ENCODE measurements at places on chromosomes 16 and 17.
A peak's percentile ranks its signal among the peaks of the same experiment; 100 is the strongest.

DNA sequence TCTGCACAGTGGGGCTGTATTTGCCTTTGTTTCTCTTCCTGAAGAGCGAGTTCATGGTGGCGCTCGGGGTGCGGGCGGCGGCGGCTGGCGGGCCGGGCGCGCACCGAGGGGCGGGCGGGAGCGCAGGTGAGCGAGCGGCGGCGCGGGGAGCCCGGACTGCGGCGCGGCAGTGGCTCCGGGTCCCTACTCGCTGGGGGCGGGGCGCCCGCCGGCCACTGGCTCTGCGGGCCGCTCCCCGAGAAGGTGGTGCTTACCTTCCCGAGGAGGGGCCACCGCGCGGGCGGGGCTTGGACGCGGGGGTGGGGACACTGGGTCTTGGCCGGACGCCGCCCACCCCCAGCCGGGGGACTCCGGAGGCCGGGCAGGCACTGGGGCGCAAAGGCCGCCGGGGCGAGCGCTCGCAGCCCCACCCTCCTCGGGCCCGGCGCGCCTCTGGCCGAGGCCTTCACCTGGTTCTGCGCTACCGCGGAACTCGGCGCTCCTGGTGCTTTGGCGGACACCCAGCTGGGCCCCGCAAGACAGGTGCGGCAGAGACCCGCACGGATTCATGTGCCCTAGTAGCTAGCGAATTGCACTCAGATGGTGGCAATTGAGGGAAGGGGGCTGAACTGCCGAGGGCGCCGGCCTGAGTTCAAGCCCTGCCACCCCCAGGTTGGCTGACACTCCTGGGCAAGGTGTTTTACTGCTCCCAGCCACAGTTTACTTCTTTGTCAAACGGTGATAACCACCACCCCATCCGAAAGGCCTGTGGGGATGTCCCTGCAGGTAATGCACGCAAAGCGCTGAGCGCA is at the start of gene PPL:
PPL (minus strand) TSS at position 158 of the 791 bp plus-strand sequence; CDS start at position 55, 103 bp downstream.
- DNase-seq, result peak; percentile 78

- peak; percentile 47 for DNase-seq
Measured at GRCh38 chr17:27654654-27655524, 23.9 kb downstream of the LGALS9 start.

DNA sequence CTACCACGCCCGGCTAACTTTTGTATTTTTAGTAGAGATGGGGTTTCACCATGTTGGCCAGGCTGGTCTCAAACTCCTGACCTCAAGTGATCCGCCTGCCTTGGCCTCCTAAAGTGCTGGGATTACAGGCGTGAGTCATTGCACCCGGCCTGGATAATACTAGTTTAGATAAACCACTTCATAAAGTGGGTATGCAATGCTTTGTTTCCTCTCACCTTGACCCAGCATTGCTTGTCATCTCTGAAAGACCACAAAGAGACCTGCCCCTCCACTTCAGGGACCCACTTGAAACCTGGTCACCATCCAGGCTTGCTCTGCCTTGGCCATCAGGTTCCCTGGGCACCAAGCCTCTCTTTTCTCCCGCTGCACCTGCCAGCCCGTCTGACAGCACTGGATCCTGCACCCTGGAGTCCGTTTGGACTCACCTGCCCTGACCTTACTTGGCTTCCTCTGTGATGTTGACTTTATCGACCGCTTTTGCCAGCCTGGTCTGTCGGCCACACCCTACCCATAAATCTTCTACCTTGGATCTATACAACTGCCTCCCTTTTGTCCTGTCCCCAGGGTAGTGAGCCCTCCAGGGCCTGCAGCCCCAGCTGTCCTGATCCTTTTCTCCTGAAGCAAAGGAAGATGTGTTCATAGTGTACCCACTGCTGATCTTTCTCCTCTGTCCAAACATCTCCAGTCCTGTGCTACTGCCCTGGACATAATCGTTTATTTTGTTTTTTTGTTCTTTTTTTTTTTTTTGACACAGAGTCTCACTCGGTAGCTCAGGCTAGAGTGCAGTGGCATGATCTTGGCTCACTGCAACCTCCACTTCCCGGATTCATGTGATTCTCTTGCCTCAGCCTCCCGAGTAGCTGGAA is 12.7 kb upstream of the ZG16 start:
- no peak for DNase-seq

- DNase-seq, result peak; percentile 52
Measured at GRCh38 chr16:85005285-85006069, 5.9 kb downstream of the ZDHHC7 start.

GRCh38 chr17:41588126-41588810 is 1.6 kb upstream of the KRT14 start:
- DNase-seq, result peak; percentile 69

- peak; percentile 43 for DNase-seq
Measured at GRCh38 chr17:73003487-73003886, 89.0 kb downstream of the SLC39A11 start.

GRCh38 chr17:5282642-5283217 is 646 bp downstream of the RABEP1 start:
- peak; percentile 27 for DNase-seq

DNA sequence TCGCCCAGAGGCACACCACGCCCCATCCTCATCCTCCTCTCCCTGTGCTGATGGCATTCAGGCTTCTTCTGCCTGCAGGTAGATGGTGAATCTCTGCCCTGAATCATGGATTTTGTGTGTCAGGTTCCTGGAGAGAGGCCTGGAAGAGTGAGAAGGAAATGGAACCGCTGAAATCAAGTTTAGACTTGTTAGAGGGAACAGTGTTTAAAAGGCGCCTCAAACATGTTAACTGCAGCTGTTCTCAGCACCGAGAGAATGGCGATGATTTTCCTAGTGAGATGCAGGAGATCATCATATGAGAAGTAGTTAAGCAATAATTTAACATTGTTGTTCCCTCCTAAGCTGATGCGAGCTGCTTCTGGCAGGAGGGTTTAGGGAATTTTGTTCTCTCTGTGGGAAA is 744.4 kb upstream of the EEF2KMT start:
- DNase-seq, result peak; percentile 82

- DNase-seq, result peak; percentile 68
Measured at GRCh38 chr17:82592767-82593589, 55.3 kb downstream of the WDR45B start.

- no peak for DNase-seq
Measured at GRCh38 chr17:68567035-68567434, 34.1 kb downstream of the FAM20A start.

DNA sequence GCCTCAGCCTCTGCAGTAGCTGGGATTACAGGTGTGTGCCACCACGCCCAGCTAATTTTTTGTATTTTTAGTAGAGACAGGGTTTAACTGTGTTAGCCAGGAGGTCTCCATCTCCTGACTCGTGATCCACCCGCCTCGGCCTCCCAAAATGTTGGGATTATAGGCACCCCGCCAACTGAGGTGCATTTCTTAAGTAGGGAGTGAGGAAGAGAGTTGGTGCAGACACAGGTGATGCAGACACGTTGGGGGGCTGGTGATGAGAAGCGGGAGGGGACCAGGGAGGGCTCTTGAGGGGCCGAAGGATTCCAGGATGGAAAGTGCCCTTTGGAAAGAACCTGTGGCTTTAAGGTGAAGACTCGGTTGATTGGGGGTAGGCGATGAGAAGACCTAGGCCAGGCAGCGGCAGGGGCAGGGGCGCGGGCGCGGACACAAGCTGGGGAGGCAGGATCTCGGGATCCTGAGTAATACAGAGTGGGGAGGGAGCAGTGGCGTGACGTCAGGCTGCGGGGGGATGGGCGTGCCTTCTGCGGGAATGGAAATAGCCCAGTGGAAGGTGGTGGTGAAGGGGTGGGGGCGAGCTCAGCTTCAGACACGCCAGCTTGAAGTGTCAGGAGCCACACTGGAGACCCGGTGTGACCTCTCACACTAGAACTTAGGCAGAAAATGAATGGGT is 2.5 kb upstream of the ATP6V0C start:
- no peak for DNase-seq

DNA sequence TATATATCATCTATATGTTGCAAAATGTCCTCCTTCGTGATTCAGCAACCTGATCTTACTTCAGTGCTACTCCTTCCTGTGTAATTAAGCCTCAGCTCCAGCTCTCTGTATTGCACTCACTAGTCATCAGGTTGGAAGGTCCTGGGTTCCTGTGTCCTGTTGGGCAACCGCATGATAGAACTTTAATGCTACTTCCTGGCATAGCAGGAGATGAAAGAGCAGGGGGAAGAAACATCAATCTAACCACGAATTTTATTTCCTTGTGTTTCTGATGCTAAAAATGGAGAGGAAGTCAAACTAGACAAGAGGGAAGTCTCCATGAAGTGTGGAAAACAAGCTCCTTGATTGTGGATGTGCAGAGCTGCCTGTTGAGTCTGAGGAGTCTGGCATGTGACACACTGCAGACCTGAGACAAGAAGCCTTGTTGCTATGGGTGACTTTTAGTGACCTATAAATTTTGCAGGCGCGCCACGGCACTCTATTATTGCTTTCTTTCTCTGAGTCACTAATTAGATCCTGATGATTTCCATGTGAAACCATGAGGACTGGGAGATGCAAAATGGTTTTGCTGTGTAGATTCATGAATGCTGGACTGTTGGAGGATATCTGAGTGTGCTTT is 25.6 kb downstream of the IGSF6 start:
- DNase-seq, result peak; percentile 68

- peak; percentile 76 for DNase-seq
Measured at GRCh38 chr16:55297062-55297909, 26.7 kb upstream of the IRX6 start.

GRCh38 chr16:88065747-88066142 is 114.5 kb downstream of the BANP start:
- DNase-seq, result no peak

DNA sequence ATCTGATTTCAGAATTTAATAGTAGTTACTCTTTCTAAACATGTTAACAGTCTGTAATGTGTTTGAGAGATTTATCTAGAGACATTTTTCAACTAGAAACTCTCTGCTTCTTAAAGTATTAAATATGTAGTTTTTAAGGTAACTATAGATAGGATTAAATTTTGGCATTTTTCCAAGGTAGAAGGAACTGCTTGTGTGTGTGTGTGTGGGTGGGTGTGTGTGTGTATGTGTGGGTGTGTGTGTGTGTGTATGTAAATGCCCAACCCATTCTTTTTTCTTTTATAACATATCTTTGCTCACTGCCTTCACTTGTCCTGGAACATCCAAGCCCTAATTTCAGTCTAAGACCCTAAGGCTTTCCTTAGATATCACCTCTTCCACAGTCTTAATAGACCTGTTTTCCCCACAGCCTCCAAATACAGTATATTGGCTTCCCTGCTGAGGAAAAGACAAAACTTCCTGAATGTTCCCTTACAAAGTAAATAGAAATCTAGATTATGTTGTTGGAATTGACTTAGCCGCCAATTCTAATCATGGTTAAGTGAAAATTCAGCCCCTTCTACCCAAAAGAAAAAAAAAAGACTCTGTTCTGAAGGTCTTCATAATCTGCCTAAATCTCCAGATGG is 33.5 kb downstream of the NUP93 start:
- DNase-seq, result no peak

DNA sequence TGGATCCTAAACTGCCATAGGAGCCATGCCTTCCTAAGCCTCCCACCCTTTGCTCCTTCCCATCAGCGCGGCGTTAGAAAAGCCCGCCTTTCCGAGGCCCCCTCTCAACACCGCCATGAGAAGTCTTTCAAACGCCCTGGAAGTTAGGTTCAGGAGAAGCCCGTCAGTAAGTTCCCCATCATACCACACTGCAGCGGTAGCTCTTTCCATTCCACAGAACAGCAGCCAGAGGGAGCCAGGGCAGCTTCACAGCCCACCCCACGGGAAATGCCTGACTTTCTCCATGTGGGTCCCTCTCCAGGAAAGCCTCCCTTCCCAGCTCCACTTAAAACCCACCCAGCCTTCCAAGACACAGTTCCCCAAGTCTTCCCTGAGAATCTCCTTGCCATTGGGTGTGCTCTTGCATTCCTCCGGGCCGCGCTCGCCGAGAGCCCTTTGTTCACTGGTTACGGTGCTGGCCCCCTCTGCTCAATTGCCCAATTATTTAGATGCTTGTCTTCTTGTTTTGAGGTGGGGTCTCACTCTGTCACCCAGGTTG is 28.7 kb downstream of the KIAA0513 start:
- DNase-seq, result no peak

GRCh38 chr16:48507391-48507790 is 102.6 kb downstream of the N4BP1 start:
- DNase-seq, result no peak

DNA sequence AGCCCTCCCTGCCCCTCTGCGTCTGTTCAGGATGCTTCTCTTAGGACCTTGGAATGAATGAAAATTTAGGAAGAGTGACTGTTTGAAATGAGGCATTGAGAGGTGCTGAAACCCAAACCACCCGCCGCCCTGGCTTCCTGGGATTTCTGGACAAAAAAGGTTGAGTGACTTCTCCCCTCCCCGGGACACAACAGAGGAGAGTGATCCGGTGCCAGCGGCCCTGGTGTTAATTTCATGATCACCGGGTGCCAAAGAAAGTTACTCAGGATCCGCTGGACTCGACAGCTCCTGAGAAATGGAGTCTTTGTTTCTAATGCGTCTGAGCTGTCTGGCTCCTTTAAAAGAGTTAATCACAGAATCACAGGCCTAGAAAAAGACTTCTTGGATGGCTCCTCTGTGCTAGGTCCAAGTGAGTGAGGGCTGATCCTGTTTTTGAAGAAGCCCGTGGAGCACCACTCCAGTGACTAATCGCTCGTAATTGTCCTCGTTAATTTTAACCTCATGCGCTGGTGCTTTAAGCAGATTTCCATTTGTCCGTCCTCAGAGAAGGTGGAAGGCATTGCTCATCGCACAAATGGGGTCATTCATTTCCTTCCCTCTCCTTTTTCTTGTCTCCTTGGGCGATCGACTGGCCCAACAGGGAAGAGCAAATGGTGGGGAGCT is 144.4 kb upstream of the ZFHX3 start:
- no peak for DNase-seq

GRCh38 chr16:50819706-50820105 is 77.8 kb downstream of the CYLD start:
- DNase-seq, result no peak

- peak; percentile 21 for DNase-seq
Measured at GRCh38 chr17:20008242-20009051, 712 bp upstream of the SPECC1 start.

GRCh38 chr17:3574231-3574630 is 16.6 kb upstream of the TRPV3 start:
- DNase-seq, result no peak

DNA sequence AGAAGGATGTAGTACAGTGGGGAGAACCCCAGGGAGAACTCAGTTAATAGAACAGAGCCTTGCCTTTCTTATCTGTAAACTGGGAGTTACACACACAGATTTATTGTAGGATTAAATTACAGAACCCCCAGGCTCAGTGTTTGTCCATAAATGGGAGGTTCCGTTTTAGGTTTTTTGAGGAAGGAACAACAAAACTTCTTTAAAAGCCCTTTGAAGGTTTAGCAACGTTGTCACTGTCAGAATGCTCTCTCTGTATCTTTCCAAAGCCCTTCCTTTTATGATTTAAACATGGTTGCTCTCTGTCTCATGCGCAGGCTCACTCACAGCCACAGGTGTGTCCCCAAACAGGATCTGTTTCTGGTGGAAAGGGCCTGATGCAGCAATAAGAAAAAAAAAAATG is 9.4 kb upstream of the GNA13 start:
- no peak for DNase-seq

GRCh38 chr17:35870906-35871819 is 2.5 kb upstream of the HEATR9 start:
- no peak for DNase-seq

DNA sequence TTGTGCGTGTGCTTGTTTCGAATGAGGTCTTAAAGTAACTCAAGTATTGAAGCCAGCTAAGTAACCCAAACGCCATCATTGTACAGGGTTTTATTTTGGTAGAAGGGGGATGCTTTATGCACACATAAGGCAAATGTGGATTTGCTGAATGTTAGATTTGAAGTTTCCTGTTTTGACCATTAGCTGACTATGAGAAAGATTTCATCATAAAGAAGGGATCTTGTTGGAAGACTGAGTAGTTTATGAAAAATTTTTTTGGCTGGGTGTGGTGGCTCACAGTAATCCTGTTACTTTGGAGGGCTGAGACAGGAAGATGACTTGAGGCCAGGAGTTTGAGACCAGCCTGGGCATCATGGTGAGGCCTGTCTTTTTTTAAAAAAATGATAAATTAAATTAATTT is 10.0 kb upstream of the ZFP3 start:
- DNase-seq, result no peak
